ENCODE measurements at places on chromosomes 6 and 20.

DNA sequence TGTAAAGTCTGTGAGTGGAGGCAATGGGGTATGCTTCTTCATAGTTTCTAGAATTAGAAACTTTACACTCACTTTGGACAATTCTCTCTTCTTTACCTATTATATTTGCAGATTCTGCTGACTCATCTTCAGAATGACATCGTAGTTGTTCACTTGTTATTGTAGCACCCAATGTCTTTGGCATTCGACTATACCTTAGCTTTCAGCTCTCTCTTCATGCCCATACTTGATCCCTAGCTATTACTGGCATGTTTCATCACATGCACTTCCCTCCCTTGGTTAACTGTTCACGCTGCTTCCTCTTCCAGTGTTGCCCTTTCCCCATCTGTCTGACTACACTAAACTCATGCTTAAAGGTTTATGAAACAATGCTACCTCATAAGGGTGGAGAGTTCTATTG is 298.1 kb upstream of the TCF21 start:
- DNase-seq = no peak

DNA sequence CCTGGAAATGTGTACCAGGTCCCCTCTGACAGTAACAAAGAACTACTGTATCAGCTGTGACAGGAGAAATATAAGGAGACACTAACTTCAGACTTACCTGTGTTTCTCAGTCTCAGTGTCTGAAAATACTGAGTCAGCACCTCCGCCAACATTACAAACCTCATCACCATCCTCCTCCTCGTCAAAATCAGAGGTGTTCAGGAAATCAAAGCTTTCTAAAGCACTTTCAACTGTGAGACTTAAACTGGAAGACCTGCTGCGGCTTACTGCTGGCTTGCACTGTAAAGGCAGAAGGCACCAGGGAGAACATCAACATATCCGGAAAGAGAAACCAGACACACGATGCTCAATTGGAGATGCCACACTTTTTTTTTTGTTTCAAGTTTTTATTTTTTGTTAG is 40.3 kb upstream of the ARMH2 start:
- DNase-seq = no peak

GRCh38 chr6:142014515-142014914 is 118.2 kb upstream of the GJE1 start:
- DNase-seq = no peak

GRCh38 chr20:49483018-49483695 is 689 bp upstream of the KCNB1 start:
- no peak for DNase-seq

DNA sequence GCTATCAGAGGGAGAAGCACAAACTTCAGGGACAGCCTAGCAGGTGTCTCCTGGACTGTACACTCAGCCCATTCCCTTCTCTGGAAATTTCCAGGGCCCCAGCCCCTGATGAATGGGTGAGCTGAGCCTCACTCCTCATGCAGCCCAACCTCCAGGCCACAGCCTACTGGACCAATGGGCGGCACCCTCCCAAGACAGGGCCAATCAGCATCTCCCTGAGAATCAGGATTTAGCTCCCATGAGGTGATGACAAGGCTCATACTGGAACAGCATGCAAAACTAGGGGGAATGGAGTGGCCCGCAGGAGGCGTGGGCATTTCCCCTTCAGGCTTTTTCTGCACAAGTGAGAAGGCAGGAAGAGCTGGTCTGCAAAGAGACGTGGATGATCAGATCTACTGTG is 29.0 kb downstream of the NFATC2 start:
- no peak for DNase-seq

GRCh38 chr6:78243519-78243918 is 590.7 kb downstream of the MEI4 start:
- no peak for DNase-seq

DNA sequence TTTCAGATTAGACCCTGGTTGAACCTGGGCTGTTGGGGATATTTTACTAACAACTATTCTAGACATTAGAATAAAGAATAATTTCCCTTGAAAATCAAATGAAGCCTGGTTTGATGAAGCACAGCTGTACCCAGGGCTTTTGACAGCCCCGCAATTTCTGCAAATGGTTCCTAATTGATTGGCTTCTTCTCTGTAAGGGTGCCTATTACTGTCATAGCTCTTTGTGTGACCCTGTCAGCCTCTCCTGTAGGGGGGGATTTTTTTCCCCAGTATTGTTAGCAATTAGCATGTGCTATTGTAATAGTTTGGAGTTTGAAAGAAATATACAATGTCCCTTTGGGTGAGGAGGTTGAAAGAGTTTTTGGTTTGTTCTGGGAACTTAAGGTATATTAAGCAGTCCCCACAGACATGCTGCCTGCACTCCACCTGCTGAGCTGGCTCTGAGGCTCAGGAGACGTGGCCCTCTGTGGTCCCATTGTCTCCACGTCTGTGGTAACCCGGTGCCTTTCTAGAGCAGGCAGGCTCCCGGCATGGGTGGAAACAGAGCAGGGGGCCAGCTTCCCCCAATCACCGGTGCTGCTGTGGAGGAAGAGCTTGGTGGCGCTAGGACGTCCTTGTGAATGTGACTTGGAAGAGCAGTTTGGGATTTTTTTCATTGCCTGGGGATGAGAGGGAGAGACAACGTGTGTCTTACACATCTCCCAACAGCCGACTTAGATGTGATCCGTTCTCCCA is 47.3 kb upstream of the CLDN20 start:
- no peak for DNase-seq

- DNase-seq = no peak
Observed at GRCh38 chr20:10129749-10130148, 88.9 kb upstream of the SNAP25 start.

DNA sequence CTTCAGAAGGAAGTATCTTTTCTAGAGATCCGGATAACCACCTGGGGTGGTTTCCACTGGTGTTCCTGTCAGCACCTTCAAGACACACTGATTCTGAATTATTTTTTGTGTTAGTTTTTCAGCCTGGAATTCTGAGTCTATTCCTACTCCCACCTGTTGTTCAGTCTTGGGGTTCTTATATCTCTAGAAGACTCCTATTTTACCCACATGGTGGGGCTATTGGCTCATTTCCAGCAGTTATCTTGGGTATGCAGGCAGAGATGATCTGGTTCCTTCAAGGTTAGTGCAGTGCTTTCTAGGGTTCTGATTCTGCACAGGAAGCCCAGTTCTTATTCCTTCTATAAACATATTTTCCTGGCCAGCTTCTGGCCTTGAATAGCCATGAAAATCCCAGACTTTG is 175.6 kb upstream of the PDE7B start:
- no peak for DNase-seq

GRCh38 chr6:108133594-108134179 is 32.1 kb upstream of the NR2E1 start:
- no peak for DNase-seq

DNA sequence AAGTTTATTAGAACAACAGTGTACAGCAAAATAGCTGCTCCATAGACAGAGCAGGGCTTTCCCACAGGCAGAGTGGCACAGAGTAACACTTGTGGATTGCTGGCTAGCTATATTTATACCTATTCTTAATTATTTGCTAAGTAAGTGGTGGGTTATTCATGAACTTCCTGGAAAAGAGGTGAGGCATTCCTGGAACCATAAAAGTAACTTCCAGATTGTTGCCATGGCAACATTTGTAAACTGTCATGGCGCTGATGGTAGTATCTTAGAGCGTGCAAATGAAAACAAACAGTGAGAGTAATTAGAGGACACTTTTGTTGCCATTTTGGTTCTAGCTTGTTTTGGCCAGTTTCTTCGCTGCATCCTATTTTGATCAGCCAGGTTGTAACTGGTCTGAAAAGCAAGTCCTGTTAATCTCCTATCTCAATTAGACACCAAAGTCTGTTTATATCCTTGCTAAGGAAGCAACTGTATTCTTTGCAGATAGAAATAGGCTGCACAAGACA is 23.9 kb downstream of the DEFB114 start:
- DNase-seq = no peak

DNA sequence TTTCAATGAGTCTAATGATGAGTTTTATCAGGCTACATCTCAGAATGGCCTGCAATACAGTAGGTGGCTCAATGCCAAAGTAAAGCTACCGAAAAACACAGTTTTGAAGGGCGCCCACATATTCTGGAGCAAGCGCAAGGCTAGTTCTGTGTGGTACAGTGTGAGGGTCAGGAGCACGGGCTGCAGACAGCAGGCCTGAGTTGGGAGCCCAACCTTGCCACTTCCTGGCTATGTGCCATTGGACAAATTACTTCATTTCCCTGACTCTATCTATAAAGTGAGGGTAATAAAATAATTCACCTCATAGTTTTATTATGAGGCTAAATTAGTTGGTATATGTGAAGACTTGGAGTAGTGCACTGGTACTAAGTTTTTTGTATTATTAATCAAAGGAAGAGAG is 150.7 kb downstream of the OPN5 start:
- DNase-seq = no peak

DNA sequence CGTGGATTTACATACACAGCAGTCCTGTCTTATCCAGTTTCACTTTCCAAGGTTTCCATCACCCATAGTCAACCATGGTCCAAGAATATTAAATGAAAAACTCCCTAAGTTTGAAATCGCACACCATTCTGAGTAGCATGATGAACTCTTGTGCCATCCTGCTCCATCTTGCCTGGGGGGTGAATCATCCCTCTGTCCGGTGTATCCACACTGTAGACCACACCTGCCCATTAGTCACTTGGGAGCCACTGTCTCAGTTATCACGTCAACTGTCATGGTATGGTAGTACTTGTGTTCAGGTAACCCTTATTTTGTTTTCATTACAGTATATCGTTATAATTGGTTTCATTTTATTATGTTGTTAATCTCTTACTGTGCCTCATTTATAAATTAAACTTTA is 38.5 kb downstream of the PTGIS start:
- no peak for DNase-seq

- DNase-seq = no peak
Observed at GRCh38 chr20:62409931-62410745, 3.1 kb upstream of the CABLES2 start.

DNA sequence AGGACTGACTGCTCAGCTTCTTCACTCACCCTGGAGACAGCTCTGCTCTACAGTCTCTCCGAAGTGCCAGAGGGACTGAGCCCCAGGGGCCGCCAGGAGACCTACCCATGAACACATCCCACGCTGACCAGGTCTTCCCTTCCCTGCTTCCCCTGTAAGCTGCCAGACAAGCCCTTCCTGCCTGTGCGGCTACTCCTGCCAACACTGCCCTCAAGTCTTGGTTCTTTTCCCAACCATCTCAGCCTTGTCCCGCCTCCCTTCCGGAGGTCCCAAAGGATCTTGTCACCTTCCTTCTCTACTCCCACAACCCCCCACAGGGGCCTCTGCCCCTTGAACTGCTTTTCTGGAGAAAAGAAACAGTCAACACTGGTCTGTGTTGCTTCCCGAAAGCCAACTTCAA is 15.0 kb downstream of the CPNE5 start:
- DNase-seq = no peak

DNA sequence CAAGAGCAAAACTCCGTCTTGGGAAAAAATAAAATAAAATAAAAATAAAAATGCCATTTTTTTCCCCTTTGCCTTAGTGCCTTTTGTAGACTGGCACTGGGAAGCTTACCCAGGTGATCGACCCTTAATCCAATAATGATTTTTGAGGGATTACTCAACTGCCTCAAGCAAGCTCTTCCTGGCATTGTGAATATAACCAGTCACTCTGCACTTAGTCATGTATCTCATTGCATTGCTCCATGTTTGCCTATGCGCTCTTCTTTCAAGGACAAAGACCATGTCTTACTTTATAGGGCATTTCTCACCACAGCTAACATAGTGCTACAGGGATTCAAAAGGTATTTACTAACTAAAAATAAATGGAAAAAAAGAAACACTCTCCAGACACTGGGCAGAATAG is 13.0 kb downstream of the GFOD1 start:
- no peak for DNase-seq

- DNase-seq = no peak
Observed at GRCh38 chr20:60934724-60935123, 317.3 kb upstream of the CDH4 start.

GRCh38 chr6:50718566-50718965 is 5.2 kb downstream of the TFAP2D start:
- no peak for DNase-seq

- DNase-seq = peak; percentile 44
Observed at GRCh38 chr20:51380401-51381385, 161.8 kb downstream of the NFATC2 start.

DNA sequence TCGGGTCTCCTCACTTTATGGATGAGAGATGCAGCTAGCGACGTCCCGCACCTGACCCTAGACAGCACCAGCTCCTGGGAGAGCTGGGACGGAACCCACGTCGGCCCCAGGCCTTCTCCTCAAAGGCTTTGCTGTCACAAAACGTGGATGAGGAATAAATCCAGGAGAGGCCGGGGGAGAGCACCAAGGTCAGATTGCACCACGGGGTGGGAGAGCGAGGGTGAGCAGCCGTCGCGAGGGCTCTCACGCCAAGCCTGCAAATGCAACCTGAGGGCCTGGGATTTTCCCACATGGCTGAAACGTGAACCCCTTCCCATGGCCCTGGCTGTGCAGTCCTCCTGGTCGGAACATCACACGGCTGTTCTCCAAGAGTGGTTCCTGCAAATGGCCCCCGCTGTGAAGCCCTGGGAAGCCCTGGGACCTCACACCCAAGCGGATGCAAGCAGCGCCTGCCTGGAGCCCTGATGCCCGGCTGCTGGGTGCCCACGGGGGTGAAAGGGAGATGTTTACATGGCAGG is 45.3 kb downstream of the DLL1 start:
- DNase-seq = no peak

DNA sequence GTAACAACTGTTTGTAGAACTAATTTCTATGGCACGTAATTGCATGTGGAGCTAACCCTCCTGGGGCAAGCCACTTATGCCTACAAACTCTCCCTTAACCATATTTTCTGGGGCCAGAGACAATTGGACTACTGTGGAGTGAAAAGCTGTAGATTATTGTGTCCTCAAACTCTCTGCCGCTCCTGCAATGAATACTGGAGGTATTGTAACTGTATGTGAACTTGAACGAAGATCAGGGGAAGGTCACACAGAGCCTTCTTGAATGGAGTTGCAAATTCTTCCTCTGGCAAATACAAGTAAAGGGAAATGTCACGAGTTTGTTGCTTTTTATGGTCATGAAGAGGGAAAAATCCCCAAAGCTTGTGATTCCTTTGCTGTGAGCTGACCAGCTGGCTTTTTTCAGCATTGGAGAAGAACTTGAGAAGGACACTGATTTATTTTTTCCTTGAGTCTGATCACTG is 18.2 kb downstream of the AKAP12 start:
- DNase-seq = no peak

- no peak for DNase-seq
Observed at GRCh38 chr6:70376628-70377027, 36.7 kb upstream of the FAM135A start.

GRCh38 chr6:136952714-136953260 is 30.7 kb downstream of the SLC35D3 start:
- no peak for DNase-seq
